Stimulated activated CD8-positive, alpha-beta memory T cell treated with anti-CD3 and anti-CD28 coated beads, Interleukin-7, amount 100 ng/mL, for 1 hour (primary cell): ENCODE measurements at places on chromosomes 7 and 10.

DNA sequence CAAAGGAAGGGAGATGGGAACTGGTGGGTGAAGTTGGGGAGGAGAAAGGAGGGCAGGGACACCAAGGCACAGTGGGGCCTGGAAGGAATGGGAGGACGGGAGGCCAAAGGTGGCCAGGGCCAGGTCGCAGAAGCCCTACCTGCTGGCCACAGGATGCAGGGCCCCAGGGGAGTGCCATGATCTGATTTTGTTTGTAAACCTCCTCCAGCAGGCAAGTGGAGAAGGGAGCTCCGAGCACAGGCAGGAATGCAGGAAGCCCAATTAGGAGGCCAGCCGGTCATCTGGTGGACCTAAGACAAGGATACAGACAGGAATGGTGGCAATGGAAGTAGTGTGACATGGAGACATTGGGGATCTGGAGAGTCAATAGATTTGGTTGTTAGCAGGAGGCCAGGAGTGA, 107.0 kb upstream of the ZMIZ1 start:
- no peak for DNase-seq

DNA sequence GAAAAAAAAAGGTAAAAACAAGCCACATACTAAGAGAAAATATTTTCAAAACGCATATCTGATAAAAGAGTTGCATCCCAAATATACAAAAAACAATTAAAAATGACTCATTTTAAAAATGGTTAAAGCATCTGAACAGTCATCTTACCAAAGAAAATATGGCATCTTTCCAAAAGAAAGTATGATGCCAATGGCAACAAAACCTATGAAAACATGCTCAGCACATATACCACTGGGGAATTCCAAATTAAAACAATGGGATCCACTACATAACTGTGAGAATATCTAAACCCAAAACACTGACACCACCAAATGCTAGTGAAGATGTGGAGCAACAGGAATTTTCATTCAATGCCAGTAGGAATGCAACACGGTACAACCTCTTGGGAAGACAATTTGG, 39.3 kb downstream of the VSTM2A start:
- no peak for DNase-seq

GRCh38 chr10:62748386-62748785, 56.1 kb upstream of the ADO start:
- no peak for DNase-seq

DNA sequence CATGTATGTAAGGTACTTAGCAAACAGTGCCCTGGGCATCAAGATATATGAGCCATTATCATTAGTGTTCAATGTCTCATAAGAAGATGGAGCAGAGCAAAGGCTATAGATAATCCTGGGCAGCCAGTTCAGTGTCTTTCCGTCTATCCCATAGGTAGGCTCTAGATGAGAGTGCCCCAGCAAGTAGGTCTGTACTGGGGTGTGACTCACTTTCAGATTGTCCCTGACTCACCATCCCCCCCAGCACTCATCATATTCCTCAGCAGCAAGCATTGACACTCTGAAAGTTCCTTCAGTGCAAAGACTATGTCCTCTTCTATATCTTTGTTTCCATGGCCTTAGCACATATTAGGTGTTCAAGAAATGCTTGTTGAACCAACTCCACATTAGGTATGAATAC, 20.0 kb upstream of the FAM204A start:
- DNase-seq: no peak
